ENCODE measurements at places on chromosomes 7 and 10. TPM values are rescaled to one million over a fixed set of nuclear protein-coding genes. Genes with fewer than 3 reads are reported as not detected.

IL15RA gene
- 3.7 TPM for total RNA-seq

PAX4 gene
- not detected for total RNA-seq

ARHGEF5 gene
- total RNA-seq = 1.1 TPM

NEUROG3 gene
- total RNA-seq = not detected

KLLN gene
- 0.58 TPM for total RNA-seq

CXCL12 gene
- 75.3 TPM for total RNA-seq
